ENCODE measurements at places on chromosomes 4 and X.

DNA sequence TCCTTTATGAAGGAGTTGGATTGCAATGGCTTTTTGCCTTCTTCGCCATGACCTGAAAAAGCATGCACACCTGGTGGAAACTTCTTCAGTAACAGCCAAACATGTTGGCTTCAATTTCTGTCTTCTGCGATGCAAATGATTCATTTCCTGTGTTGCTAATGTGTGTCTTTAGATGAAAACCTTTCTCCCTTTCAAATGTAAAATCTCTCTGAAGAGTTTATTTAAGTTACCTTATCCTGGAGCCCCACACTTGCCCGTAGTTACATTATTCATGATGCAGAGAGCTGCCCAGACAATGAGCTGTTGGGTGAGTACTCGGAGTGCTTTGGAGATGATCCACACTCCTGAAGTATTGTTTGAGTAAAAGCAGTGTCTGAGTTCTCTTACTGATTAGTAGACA is 1100.9 kb downstream of the RPA4 start:
- no peak for DNase-seq

DNA sequence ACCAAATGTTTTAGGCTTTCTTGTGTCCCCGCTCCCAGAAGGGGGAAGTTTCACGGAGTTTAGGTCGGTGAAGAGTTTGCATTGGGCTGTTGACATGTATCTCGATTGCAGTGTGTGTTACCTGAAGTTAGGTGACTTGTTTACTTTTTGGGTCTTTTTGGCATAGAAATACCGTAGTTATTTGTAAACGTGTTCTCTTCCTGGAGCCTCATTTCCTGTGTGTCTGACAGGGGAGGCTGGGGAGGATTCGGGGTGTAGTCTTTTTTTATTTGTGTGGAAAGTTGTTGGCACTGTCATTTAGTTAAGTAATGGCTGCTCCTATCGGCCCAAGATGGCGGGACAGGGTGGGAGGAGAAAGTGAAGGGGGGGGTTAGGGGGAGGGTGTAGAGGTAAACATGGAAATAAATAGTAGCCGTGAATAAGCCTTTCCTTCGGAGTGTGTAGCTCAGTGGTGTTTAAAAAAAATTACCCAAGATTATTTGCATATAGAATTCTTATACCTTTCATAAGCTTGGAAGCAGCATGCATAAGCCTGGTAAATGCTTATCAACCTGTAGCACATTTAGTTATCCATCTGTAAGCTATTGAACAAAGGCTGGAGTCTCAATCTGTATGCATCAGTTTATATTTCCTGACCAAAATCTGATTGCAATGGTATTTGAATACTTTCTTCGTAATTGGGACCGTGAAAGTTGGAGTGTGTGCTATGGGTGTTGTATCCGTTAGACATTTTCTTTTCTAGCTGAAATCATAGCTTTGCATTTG is 1.6 kb downstream of the KDM6A start:
- DNase-seq = peak; percentile 73

GRCh38 chr4:148053298-148054003 is 321.6 kb downstream of the ARHGAP10 start:
- no peak for DNase-seq

- DNase-seq = peak; percentile 14
Observed at GRCh38 chrX:83008415-83008814, 499.7 kb upstream of the POU3F4 start.

DNA sequence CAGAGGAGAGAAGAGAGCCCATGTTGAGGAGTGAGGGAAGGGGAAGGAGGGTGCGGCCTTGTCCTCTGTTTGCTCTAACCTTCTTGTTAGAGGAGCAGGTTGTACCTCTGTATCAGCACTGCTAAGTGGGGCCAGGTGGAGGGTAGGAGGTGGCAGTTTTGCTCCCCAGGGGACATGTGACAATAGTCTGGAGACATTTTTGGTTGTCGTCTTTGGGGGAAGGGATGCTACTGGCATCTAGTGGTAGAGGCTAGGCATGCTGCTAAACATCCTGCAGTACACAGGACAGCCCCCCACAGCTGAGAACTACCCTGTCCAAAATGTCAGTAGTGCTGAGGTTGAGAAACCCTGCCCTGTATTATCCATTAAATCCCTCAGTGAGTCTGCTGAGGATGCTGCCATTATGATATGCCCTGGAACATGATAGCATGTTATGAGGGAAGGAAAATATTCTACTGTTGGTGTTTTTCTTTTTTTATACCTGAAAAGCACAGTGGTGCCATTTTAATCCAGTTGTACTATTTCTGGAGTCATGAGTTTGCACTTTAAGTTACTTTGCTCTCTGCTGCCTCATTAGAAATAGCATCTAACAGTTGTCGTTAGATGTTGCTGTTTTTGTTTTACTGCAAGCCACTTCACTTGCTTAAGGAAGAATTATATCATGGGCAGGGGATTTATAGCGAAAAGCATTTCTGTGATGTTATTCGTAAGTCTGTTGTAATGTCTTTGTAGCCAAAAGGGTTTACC is 90.6 kb downstream of the LRP2BP start:
- peak; percentile 23 for DNase-seq

GRCh38 chrX:150577174-150577573 is 8.8 kb downstream of the MTM1 start:
- no peak for DNase-seq

GRCh38 chr4:48178931-48179330 is 44.9 kb upstream of the TXK start:
- no peak for DNase-seq

DNA sequence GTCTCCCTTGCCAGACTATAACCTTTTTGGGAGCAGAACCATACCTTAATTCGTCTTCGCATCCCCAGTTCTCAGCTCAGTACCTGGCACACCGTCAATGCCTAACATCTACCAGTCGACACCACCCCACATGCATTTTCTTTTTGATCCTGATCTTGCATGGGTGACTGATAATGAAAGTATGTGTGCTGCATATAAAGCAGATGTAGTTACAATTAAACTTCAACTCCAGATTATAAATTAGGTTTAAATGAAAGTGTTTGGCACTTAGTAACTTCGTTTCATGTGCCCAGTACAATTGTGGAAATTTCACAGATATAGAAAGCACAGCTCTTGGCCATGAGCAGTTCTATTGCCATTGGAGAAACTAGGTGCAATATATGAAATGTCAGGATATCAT is 8.8 kb upstream of the NKX6-1 start:
- DNase-seq = no peak

GRCh38 chr4:180103794-180104193 is 2139.4 kb upstream of the TENM3 start:
- DNase-seq = peak; percentile 9

DNA sequence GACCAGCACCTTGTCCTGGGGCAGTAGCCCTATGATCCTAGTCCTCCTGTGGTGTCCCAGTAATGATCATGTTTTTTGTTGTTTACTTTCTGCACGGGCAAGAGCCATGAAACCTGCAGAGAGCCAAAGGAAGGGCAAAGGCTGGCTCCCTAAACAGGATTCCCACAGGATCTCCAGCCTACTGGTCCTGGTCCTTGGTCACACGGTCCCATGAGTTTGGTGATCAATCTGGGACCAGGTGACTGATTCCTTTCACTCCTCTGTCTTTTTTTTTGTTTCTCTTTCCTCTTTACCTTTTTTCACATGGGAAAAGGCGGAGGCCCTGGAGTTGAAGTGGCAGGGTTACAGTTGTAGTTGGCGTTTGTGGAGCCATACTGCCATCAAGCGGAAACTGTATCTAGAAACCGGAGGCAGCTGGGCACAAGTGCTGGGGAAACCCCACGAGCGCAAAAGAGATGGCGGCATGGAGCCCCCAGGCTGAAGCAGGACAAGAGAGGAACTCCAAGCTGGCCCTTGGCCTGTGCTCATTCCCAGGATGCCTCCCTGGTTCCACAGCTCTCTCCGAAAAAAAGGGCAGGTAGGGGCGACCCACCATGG is 34.6 kb downstream of the NBDY start:
- peak; percentile 37 for DNase-seq

- no peak for DNase-seq
Observed at GRCh38 chr4:3384771-3385710, 56.7 kb upstream of the HGFAC start.

- peak; percentile 47 for DNase-seq
Observed at GRCh38 chr4:107319386-107319785, 283.3 kb upstream of the DKK2 start.

DNA sequence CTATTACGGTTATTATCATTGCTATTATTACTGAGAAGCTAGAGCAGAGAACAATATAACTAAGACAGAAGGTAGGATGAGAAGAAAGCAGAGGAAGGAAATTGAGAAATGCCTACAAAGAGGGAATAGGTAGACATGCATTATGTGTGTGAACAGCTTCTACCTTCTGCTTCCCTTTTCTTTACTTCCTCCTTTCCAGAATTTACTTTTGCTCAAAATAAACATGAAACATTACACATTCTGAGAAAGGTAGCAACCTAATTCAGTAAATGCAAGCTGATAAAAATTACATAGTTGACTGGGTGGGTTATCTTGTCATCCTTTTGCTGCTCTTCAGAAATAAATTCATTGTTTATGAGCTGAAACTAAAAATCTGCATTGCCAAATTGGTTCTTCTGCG is 54.6 kb downstream of the AMOT start:
- no peak for DNase-seq

Measured in adipocyte (in vitro differentiated cells).